ENCODE measurements at places on chromosomes 12 and 14.

DNA sequence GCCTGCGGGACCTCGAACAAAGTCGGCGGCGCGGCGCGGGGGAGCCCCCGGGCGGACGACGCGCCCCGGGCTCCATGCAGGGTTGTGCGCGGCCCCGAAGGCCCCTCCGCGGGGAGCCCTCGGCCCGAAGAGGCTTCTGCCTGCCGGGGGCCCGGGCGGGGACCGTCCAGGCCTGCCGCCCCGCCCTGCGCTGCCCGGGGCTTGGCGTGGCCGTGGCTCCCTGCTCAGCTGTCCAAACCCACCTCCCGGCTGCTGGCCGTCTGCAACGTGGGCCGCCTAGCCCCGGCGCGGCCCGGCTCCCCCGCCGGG, 670 bp downstream of the DYRK2 start:
- DNase-seq: no peak

- no peak for DNase-seq
Measured at GRCh38 chr12:14802721-14803010, 612 bp downstream of the WBP11 start.

DNA sequence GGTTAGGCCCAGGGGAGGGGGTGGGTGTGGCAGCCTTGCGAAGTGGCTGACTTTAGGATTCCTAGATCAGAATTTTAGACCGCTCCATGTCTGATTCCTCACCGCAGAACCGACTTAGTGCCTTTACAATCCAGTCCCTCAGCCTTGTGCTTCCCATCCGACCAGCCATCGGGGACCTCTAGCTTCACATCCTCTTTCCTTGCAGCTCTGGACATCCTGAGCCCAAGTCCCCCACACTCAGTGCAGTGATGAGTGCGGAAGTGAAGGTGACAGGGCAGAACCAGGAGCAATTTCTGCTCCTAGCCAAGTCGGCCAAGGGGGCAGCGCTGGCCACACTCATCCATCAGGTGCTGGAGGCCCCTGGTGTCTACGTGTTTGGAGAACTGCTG, 557 bp downstream of the COPS7A start:
- no peak for DNase-seq

DNA sequence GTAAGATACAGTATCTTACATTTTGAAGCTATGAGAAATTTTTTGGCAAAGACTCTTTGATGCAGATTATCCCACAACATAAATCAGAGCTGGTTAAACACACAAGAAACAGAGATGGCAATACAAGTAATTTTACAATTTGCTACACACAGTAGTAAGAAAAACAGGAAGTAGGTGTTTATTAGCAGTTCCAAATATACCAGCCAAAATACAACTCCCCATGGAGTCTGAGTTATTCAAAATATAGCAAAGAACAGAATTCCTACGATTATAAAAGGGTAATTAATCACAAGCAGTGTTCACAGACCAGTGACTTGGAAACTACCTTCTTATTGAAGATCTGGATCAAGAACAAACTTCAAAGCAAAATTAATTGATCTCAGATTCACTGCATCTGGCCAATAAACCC, 83.9 kb downstream of the BMP4 start:
- no peak for DNase-seq

DNA sequence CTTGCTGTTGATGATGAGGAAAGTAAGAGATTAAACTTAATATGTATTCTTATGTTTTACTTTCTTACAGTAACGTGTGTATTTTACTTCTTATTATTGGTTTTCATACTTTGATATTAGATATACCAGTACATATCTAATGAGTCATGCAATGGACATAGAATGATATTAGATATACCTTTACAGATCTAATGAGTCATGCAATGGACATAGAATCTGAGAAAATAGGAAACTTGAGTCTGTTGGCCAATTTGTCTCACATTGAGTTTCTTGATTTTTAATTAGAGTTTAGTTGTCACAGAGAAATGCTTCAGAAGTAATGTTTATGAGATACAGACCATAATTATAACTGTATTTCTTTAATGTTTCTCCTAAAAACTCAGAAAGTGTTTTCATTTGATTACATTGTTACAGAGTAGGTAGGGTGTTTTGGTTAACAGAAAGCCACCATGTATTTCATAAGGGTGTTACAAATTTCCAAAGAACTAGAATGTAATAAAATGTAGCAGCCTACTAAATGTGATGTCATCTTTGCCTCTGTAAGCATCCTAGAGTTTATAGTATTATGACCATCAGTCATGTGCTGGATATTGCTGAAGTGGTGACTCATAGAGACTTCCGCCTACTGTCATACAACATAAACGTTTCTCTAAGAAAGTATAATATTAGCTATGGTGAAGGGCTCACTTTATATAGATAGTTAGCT, 3.0 kb downstream of the GAS2L3 start:
- DNase-seq: no peak

DNA sequence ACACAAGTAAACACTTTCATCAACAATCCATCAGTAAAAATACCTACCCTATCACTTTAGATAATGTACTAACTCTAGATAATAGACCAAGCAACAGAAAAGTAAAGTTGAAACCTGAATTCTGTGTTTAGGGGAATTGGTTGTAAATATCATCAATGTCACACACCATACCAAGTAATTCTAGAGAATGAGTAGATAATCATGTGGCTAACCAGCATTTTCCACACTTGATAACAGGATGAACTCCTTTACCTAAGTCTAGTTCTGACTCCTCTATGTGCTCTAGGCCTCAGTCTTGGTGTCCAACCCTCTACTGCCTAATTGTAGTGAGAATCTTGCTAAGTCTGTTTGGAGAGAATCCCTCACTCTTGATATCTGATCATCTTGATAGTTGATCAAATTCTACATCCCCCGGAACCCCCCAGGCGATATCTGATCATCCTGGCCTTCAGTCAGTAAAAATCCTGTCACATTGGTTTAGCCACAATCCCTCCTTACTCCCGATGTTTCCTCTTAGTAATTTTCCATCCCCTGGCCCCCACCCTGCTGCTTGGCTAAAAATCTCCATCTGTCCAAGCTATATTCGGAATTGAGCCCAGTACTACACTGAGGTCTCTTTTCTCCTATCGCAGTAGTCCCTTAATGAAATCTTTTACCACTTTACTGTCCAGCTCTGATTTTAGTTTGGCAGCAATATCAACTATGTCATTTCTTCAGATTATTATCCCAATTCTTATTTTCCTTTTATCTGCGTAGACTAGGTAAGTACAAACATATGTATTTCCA, 3.4 kb upstream of the SLCO1A2 start:
- no peak for DNase-seq

GRCh38 chr12:116717466-116718437, 20.1 kb downstream of the SPRING1 start:
- no peak for DNase-seq

- no peak for DNase-seq
Measured at GRCh38 chr14:104743461-104744380, 9.2 kb upstream of the SIVA1 start.

DNA sequence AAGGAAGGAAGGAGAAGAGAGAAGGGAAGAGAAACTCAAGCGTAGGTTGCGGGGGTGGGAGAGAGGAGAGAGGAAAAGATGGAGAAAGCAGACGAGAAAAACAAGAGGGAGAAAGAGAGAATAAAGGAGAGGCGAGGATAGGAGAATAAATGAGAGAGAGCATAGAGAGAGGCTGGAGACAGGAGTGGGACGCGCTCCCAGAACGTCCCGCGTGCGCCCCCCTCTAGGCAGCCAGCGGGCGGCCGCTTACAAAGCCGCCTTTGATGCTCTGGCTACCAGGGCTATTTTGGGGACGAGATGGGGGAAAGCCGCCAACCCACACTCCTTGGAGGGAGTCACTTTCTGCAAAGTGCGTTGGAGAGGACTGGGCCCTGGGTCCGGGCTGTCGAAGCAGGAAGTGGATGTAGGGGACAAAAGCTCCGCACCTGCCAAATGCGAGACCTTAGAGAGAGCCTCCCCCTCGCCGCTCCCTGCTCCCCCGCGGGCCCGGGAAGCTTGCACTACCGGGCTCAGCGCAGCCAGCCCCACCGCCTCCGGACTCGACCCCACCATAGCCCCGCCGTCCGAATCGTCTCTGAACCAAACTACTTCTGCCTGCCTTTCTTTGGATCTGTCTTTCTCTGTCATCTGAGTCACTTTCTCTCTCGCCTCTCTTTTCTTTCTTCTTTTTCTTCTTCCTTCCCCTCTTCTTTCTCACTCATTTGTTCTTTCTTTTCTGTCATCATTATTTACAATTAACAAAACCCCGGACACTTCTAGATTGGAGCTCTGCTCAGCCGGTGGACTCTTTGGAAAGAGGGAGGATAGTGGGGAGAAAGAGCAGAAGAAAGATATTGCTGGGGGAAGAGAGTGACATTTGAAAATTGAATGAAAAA, 8.0 kb downstream of the ASCL1 start:
- DNase-seq: no peak

- DNase-seq: no peak
Measured at GRCh38 chr12:123319826-123320225, 44.8 kb downstream of the SBNO1 start.

All from effector memory CD4-positive, alpha-beta T cell (primary cell).